ENCODE measurements at places on chromosomes 7 and 10. TPM values are rescaled to one million over a fixed set of nuclear protein-coding genes. Genes with fewer than 3 reads are reported as not detected.

GRCh38 chr7:35825974-35826373 is 25.1 kb downstream of the SEPTIN7 start:
- no peak for DNase-seq

GRCh38 chr10:79310200-79310865 is 36.9 kb upstream of the PPIF start:
- DNase-seq = no peak

DNA sequence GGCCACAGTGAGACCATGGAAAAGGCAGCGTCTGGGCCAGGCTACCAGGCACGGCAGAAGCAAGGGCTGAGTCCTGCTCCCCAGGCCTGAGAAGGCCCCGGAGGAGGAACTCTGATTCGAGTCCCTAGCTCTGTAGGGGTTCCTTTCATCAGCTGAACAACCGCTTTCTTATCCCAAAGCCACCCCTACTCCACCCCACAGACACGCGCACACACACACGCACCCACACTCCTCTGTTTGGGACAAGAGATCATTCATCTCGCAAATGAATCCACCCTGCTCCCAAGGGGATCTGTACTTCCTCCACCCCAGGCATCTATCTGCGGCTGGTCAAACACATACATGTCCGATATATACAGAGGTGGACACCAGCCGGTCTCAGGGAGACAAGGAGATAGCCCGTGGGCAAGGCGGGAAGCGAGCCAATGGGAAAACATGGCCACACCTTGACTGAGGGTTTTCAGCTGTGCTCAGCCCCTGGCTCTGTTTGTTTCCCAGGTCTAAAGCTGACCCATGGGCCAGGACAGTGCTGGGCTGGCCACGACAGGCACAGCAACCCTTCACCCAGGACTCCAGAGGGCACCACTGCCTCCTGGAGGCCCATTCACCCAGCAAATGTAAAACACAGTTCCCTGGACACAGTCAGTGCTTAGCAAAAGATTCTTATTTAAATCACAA is 7.3 kb downstream of the ZCCHC24 start:
- no peak for DNase-seq

GRCh38 chr10:103949728-103950127 is 17.2 kb upstream of the SLK start:
- no peak for DNase-seq

DNA sequence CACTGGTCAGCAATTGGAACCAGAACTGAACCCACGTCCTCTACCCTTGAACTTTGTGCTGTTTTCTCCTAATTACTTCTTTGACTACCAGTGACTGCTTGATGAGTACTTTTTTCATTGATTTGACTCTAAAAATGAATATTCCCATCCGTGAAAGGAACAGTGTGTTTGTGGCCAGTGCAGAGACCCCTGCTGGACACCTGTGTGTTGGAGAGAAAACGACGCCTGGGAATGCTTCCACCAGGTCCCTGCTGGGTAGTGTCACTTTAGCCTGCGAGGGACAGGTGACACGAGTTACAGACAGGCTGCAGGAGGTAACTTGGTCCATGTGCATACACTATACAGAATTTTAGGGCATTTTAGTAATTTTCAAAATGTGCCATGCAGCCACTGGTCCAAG is 6.8 kb upstream of the GJD4 start:
- DNase-seq = no peak

- DNase-seq = no peak
These were observed 648.7 kb downstream of the PARD3 start for GRCh38 chr10:34166354-34166753.

DNA sequence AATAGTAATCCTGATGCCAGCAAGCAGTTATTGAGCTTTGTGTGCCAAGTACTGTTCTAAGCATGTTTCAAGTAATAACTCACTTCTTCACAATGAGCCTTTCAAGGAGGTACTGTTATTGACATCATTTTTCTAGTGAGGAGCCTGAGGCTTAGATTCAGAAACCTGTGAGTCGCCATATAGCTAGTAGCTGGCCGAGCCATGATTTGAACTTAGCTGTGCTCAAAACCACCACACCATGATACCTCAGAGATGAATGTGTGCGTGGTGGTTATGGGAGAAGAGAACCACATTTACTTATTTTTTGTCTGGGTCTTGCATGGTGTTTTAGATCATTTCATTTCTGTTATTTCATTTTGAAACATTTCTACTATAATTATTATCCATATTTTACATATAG is 578.9 kb downstream of the AUTS2 start:
- DNase-seq = no peak

GRCh38 chr7:24024276-24025068 is 259.5 kb upstream of the NPY start:
- DNase-seq = no peak

DNA sequence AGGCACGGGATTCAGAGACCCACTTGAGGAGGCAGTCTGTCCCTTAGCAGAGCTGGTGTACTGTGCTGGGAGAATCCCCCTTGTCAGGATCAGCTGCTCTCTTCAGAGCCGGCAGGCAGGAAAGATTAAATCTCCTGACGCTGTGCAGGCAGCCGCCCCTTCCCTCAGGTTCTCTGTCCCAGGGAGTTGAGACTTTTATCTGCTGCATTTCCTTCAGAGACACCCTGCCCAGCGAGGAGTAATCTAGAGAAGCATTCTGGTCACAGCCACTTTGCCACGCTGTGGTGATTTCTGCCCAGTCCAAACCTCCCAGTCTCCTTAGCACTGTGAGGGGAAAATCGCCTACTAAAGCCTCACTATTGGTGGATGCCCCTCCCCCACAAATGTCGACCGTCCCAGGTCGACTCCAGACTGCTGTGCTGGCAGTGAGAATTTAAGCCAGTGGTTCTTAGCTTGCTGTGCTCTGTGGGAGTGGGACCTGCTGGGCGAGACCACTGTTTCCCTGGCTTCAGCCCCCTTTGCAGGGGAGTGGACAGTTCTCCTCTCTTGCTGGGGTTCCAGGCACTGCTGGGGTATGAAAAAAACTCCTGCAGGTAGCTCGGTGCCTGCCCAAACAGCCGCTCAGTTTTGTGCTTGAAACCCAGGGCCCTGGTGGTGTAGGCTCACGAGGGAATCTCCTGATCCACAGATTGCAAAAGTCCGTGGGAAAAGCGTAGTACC is 265.4 kb downstream of the ZWINT start:
- DNase-seq = no peak

- DNase-seq = no peak
These were observed 103.9 kb upstream of the LEP start for GRCh38 chr7:128137181-128137580.

- DNase-seq = no peak
These were observed 20.3 kb downstream of the VCL start for GRCh38 chr10:74018241-74018640.

DNA sequence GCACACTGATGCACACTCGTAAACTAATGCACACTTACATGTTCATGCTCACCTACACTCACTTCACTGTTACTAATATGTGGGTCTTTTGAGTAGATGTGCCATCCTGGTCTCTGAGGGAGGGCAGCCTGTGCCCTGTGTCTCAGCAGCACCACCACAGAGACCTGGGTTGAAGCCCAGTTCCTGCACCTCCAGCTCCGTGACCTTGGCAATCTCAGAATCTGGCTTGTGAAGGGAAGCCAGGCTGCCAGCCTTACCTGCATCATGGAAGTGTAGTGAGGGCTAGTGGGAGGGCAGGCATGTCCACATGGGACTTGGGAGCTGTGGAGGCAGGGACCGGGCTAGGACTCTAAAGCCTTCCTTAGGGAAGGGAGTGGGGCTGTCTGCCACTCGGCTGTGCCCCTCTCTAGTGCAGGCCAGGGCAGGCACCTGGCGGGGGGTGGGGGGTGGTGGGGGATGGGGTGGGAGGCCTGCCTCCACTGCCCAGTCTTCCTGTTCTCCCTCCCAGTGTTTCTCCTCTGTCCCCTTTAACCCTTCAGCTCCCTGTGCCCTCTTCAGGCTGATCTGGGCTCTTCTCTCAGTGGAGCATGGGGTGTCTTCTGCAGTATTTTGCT is 8.1 kb downstream of the ADCY1 start:
- DNase-seq = no peak

DNA sequence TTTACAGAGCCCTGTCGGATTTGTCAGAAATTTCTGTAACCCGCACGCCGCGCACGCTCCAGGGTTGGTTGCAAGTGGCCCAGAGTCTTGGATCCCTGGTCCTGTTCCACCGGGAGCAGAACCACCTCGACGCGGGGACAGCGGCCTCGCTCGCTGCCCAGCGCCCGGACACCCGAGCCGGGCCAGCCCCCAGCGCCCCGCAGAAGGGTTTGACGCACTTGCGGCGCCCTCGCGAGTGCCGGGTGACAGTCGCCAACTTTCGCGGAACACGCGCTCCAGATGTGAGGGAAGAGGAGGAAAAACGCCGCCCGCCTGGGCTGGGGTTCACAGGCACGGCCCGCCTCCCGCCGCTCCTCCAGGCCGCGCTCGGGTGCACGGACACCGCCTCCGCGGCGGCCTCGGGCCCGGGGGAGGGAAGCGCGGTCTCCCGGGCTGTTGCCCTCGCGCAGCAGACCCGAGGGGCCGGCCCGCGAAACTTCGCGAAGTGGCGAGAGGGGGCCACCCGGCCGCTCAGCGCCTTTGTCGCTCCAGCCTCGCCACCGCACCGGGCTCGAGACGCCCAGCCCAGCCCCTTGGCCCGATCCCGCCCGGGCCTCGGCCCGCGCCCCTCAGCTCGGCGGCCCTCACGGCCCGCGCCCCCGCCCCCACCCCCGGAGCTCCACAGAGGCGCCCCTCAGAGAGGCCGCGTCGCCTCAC is 514 bp downstream of the RNF216 start:
- no peak for DNase-seq

DNA sequence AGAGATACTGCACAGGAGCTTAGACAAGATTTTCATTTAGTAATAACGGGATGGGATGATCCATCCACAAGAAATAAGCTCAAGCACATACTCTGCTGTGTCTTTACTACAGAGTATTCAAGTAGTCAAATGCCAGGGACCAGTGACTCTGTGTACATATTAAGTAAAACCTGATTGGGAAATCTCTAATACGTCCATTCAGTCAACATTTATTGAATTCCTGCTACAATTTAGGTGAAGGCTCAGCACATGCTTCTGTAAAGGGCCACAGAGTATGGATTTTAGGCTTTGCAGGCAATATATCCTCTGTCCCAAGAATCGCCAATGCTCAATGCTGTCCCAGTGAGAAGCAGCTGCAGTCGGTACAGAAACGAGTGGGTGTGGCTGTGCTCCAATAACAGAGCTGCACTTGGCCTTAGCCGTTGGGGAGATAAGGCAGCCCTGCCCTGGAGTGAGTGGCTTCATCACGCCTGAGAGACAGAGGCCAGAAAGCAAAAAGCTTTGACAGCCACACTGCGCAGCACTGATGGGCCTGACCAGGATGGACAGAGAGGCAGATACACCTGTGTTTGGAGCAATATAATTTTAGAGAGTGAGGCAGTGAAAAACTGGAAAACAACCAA is 186.8 kb downstream of the PARD3 start:
- no peak for DNase-seq

- no peak for DNase-seq
These were observed 35.8 kb upstream of the GPR37 start for GRCh38 chr7:124801330-124801895.

DNA sequence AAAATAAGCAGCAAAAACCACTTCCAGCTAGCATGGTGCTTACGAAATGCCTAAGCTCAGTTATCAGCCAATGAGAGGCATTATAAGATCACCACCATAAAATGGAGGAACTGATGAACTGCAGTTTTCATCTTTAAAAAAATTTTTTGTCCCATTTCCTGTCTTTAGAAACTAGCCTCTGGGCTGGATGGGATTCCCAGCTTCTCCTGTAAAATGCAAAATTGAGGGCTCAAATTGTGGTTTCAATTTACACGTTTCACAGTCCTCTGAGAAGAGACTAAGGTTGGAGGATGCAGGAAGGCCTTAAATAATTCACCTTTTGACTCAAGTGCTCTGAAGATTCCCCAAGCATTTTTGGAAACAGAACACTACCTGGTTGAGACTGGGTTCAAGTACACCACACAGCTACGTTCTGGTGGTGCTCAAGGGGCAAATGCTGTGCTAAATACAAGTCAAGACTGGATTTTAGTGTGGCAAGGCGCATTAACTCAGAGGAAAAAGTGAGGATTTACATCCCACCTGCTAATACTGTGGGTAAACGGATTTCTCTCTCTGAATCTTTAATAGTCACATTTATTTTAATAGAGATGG is 951 bp downstream of the ZNF25 start:
- no peak for DNase-seq

DNA sequence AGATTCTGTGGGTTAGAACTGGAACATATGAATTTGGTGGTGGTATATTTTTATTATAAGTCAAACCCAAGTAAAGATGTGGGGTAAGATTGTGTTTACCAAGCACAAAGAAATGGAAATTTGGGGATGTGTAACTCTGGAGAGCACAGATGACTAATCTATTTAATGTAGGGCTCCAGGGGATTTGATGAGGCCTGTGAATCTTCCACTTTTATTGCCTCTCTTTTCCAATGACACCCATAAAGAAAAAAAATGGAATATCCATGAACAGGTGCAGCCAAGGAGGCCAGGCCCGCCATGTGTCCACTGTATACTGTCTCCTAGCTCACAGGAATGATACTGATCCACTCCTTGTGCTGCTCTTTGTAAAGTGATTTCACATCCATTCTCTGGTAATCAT is 2.8 kb downstream of the SRGN start:
- no peak for DNase-seq

DNA sequence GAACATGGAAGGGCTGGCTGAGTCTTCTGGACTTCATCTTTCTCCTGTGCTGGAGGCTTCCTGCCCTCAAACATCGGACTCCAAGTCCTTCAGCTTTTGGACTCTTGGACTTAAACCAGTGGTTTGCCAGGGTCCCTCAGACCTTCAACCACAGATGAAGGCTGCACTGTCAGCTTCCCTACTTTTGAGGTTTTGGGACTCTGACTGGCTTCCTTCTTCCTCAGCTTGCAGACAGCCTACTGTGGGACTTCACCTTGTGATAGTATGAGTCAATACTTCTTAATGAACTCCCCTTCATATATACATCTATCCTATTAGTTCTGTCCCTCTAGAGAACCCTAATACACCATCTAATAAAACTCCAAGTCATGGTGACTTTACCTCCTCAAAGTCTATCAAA is 4.0 kb upstream of the CLEC5A start:
- DNase-seq = no peak

- DNase-seq = no peak
These were observed 40.9 kb downstream of the DLD start for GRCh38 chr7:107931740-107932515.

The TNPO3 gene
- 32.7 TPM for total RNA-seq

The AKR1D1 gene
- 0.10 TPM for total RNA-seq

The TUBB8 gene
- not detected for total RNA-seq

The ATE1 gene
- total RNA-seq = 11.5 TPM

The LBX1 gene
- total RNA-seq = not detected

The GJD4 gene
- not detected for total RNA-seq

The TDRD1 gene
- 0.15 TPM for total RNA-seq

The SPDYE2 gene
- total RNA-seq = 0.39 TPM

The FAM241B gene
- 1.1 TPM for total RNA-seq

The CYP2C8 gene
- not detected for total RNA-seq

The BTBD16 gene
- total RNA-seq = 4.5 TPM

The CFAP69 gene
- total RNA-seq = 3.7 TPM

The AGAP5 gene
- total RNA-seq = 5.6 TPM

The CHAT gene
- not detected for total RNA-seq

The LEP gene
- total RNA-seq = 0.54 TPM
